Stimulated activated naive CD8-positive, alpha-beta T cell treated with anti-CD3 and anti-CD28 coated beads, Interleukin-15, amount 100 ng/mL, for 72 hours (primary cell): ENCODE measurements at places on chromosomes 13 and 19.

GRCh38 chr13:31073859-31074718 is 87.6 kb downstream of the HSPH1 start:
- peak; percentile 65 for DNase-seq

GRCh38 chr13:112443191-112443994 is 67.2 kb downstream of the SPACA7 start:
- no peak for DNase-seq

DNA sequence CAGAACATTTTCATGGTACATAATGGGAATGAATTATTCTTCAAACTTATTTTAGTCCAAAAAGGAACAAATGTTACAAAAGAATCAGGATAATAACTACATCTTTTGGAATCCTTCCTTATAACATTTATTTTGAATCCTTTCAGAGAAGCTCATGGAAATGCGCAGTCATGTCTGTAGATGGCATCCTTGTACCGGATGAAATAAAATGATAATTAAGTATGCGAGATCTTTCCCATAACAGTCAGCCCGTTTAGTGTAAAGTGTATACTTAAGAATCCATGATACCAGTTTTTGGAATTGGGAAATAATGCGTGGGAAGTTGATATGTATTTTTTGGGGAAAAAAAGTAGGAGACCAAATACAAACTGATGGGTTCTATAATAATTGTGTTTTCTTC is 418.8 kb downstream of the GPC5 start:
- DNase-seq: no peak

DNA sequence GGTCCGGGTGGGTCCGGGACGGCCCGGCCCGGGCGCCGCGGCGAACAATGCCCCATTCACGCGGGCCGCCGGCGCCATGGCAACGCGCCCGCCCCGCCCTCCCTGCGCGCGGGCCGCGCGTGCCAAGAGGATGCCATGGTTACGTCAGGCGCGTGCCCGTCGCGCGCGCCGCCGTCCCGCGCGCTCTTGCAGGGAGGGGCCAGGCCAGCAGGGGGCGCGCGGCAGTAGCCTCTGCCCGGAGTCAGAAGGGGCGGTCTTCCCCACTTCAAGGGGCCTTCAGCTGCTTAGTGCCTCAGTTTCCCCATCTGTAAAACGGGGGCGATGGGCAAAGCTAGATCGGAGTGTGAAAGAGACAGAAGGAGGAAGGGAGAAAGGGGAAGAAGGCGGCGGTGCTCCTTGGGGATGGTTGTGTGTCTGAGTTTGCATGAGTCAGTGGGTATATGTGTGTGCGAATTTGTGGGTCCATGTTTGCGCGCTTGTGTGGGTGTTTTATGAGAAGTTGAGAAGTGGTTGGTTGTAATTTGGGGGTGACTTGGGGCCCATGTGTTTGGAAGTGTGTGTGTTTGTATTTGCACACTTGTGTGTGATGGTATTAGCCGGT is 11.6 kb upstream of the NFIX start:
- peak; percentile 83 for DNase-seq

DNA sequence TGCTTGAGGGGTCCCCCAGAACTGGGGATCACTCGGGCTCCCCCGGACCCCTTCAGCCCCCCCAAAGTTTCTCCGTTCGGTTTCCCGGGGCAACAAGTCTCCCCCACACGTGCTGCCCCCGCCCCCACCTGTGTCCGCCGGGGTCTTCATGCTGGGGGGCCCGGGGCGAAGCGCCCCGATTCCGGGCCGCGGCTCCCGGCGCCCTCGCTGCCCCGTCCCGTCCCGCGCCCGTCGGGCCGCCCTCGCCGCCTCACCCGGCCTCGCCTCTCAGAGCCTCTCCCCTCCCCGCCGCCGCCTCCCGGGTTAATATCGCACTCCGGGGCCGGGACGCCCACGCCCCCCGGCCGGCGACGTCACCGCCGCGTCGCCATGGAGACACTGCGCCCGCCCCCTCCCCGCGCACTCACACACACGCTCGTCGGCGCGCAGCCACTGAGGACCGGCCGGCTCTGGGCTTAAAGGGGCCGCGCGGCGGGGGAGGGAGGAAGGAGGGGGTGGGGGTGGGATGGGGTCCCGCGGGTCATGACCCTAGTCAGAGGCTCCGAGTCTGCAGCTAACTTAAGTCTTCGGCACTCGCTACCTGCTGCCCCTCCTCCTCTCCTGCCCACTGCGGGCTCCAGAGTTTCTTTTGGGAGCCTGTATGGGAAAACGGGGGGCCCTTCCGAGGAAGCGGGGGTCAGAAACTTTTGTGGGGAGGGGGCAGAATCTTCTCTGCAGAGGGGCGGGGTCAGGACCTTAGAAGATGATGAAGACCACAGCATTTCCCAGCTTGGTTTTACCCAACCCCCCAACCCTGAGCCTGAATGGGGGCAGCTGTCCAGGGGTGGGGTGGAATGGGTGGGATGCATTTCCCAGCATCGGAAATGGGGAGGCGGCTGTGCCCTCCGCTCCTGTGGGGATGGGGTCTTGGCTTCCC is at the start of gene ERF:
Gene ERF, minus strand, starts transcription at position 279 of the 916 bp plus-strand sequence. Its CDS starts 129 bp downstream, at position 150.
- peak; percentile 93 for DNase-seq
